GM12878 (cell line): ENCODE measurements at places on chromosomes 5 and 9.

DNA sequence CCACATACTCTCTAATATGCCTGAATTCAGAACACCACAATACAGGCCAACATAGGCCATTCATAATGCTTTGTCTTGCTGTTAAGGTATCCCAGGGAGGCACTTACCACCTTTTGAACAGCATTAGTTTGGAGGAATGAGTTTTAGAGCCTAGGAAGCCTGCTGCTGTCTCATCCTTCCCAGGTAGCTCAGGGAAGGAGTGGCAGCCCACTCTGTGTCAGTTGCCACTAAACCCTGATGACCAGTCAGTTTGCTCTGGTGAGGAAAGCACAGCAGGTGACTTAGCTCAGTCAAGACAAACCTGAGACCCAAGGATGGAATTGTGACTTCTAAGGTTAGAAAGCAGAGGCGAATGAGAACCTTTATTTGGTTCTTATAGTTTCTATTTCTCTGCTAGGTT lies 337.4 kb upstream of the ATP10B start:
- no peak overlapping the region for H3K27ac ChIP-seq
- H3K27me3 ChIP-seq, result no peaks in the 10 kb centered on the region
- no peaks in the 10 kb centered on the region for H3K36me3 ChIP-seq

- no peak overlapping the region for H3K4me3 ChIP-seq
- H3K27ac ChIP-seq, result no peak overlapping the region
- no peak for DNase-seq
- no peaks in the 10 kb centered on the region for H3K36me3 ChIP-seq
- no peaks in the 10 kb centered on the region for H3K27me3 ChIP-seq
Observed at GRCh38 chr5:178174456-178174855, 12.7 kb downstream of the GMCL2 start.

GRCh38 chr9:131692612-131693562 lies 47.0 kb downstream of the RAPGEF1 start:
- no peak overlapping the region for H3K27ac ChIP-seq
- H3K27me3 ChIP-seq, result no peaks in the 10 kb centered on the region
- no peak overlapping the region for H3K4me3 ChIP-seq
- H3K36me3 ChIP-seq, result peaks cover 5% of the 10 kb centered on the region

GRCh38 chr9:26809795-26810194 lies 82.8 kb downstream of the CAAP1 start:
- no peaks in the 10 kb centered on the region for H3K4me1 ChIP-seq
- DNase-seq, result no peak
- H3K4me3 ChIP-seq, result no peak overlapping the region
- no peaks in the 10 kb centered on the region for H3K27me3 ChIP-seq
- H3K27ac ChIP-seq, result no peak overlapping the region

GRCh38 chr5:90968319-90968718 lies 409.7 kb downstream of the ADGRV1 start:
- DNase-seq, result no peak
- H3K4me3 ChIP-seq, result no peak overlapping the region
- H3K36me3 ChIP-seq, result no peaks in the 10 kb centered on the region

- no peaks in the 10 kb centered on the region for H3K4me1 ChIP-seq
- H3K27me3 ChIP-seq, result no peaks in the 10 kb centered on the region
- no peak overlapping the region for H3K27ac ChIP-seq
- no peaks in the 10 kb centered on the region for H3K36me3 ChIP-seq
- no peak overlapping the region for H3K4me3 ChIP-seq
Observed at GRCh38 chr5:23740029-23740428, 232.6 kb downstream of the PRDM9 start.

- peaks cover 4% of the 10 kb centered on the region for H3K36me3 ChIP-seq
- no peak for DNase-seq
- no peaks in the 10 kb centered on the region for H3K4me1 ChIP-seq
Observed at GRCh38 chr9:136051453-136051836, 43.6 kb downstream of the NACC2 start.

DNA sequence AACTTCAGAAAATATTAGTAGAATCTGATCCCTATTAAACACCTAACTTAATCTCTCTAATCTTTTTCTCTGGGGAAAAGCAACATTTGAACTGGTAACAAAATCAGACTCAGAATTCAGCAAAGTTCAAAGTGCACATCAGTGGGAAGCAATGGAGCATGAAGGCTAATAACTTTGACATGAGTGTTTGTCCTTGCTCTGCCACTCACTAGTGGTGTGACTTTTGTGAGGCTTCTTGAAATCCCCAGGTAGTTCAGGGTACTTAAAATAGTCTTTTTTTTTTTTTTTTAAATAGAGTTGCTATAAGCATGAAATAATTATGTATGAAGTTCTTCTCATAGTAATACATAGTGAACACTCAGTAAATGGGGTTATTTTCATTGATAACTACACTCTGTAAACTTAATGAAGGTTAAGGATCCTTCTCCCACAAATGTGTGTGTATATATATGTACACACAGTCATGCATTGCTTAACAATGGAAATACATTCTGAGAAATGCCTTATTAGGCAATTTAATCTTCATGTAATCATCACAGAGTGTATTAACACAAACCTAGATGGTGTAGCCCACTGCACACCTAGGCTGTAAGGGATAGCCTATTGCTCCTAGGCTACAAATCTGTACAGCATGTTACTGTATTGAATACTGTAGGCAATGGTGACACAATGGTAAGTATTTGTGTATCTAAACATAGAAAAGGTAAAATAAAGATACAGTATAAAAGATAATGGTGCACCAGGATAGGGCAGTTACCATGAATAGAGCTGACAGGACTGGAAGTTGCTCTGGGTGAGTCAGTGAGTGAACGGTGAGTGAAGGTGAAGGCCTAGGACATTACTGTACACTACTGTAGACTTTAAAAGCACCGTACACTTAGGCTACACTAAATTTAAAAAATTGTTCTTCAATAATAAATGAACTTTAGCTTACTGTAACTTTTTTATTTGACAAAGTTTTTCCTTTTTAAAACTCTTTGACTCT lies 73.3 kb upstream of the HMHB1 start:
- peak; percentile 28 for DNase-seq
- H3K36me3 ChIP-seq, result no peaks in the 10 kb centered on the region
- H3K4me1 ChIP-seq, result no peaks in the 10 kb centered on the region
- no peak overlapping the region for H3K27ac ChIP-seq
- no peaks in the 10 kb centered on the region for H3K27me3 ChIP-seq

DNA sequence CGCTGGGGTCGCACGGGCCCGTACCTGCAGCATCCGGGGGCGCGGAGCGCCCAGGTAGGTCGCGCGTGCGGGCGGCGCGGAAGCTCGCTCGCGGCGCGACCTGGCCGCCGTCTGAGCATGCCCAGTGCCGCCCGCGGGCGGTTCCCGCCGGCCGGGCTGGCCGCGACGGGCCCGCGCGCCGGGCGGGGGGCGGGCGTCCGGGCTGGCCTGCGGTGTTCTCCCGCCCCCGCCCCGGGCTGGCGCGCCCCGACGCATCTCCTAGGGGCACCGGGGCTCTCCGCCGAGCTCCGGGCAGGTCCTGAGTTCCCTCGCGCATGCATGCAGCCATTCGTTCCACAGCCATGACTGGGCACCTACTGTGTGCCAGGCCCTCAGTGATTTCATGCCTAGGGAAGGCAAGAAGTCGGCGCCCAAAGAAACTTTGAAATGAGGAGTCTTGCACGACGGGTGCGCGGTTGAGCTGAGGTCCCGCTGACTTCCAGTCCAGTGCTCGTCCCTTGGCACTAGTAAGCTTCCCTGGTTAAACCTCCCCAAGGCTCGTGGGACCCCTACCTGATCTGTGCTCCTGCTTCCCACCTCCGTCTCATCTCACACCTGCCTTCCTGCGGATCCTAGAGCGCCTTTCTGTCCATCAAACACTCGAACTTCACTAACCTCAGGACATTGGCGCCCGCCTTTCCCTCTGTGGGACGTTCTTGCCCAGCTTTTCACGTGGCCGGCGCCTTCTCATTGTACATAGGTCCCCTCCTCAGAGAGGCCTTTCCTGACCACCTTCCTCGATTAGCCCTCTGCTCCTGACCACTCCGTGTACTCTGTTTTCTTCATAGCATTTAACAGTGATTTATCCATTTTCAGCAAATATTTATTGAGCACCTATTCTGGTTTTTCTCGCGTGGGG lies at the start of gene PTPN3:
Gene PTPN3 (minus strand): TSS at position 113 of the 898 bp plus-strand sequence. CDS start 34,873 bp downstream, outside the sequence.
- H3K27ac ChIP-seq, result no peak within 1 kb of the TSS
- H3K4me1 ChIP-seq, result no peaks in the 10 kb centered on the region
- no peak within 1 kb of the TSS for H3K4me3 ChIP-seq
- H3K27me3 ChIP-seq, result peaks cover 22% of the 10 kb centered on the region
- DNase-seq, result no peak

GRCh38 chr9:109868207-109868606 lies 88.2 kb downstream of the PALM2AKAP2 start:
- H3K4me1 ChIP-seq, result no peaks in the 10 kb centered on the region
- DNase-seq, result no peak
- no peak overlapping the region for H3K27ac ChIP-seq
- no peak overlapping the region for H3K4me3 ChIP-seq

DNA sequence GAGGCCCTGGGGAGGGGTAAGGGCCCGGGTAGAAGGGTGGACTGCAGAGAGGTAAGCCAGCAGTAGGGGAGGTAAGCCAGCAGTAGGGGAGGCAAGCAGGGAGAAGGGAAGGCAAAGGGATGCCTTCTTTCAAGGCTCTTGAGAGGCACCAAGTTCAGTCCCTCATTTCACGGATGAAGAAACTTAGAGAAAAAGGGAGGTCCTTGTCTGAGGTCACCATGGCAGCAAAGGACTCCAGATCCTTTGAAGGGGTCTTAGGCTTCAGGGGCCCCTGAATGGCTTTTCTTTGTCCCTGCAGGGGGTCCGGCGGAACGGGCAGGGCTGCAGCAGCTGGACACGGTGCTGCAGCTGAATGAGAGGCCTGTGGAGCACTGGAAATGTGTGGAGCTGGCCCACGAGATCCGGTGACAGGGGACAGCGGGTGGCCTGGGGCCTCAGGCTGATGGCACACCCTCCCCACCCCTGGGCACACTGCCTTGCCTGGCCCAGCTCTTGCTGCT lies 42.6 kb downstream of the RGS3 start:
- no peak for DNase-seq
- no peak overlapping the region for H3K27ac ChIP-seq
- H3K4me1 ChIP-seq, result peaks cover 14% of the 10 kb centered on the region
- H3K4me3 ChIP-seq, result no peak overlapping the region

DNA sequence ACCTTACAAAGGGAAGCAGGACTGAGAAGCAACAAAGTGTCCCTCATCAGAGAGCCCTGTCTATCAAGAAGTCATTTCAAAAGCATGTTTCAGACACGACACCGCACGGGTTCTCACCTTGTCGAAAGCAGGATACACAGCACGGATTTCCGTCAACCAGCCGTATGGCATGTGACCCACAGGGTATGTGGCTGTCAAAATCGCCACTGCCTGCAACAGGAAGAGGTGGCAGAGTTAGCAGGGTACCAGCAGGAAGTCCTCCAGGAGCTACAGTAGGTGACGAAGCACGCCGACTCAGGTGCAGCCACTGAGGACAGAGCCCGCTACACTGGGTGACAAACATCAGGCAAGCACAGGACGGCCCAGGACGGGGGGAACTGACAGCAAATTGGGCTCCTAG lies 81.2 kb downstream of the OTULIN start:
- H3K27me3 ChIP-seq, result no peaks in the 10 kb centered on the region
- no peak overlapping the region for H3K4me3 ChIP-seq
- H3K27ac ChIP-seq, result no peak overlapping the region
- H3K36me3 ChIP-seq, result no peaks in the 10 kb centered on the region
- no peak for DNase-seq

- H3K27ac ChIP-seq, result no peak overlapping the region
- no peaks in the 10 kb centered on the region for H3K4me1 ChIP-seq
- no peak overlapping the region for H3K4me3 ChIP-seq
- H3K36me3 ChIP-seq, result no peaks in the 10 kb centered on the region
- no peak for DNase-seq
Observed at GRCh38 chr5:60487885-60488442, 212.0 kb downstream of the DEPDC1B start.

DNA sequence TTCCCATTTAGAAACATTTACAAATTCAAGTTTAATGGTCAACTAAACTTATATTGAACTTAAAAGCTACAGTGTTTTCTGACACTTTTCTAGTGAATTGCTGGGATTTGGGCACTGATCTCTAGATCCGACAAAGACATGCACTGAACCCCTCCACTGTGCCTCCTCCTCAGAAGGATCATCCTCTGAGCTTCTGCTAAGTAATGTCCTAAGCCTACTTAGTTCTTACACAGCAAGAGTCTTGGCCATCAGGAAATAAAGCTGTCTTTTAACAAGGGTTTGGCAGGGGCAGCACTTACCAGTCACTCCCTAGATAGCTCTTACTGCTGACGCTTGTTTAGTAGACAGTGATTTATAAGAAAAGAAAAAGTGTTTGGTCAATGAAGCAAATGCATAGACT lies 50.5 kb downstream of the FAM81B start:
- no peaks in the 10 kb centered on the region; the same call in 1 of the 2 replicates for H3K27me3 ChIP-seq
- DNase-seq, result no peak
